ENCODE measurements at places on chromosomes 6 and 20. TPM values are rescaled to one million over a fixed set of nuclear protein-coding genes. Genes with fewer than 3 reads are reported as not detected.

DNA sequence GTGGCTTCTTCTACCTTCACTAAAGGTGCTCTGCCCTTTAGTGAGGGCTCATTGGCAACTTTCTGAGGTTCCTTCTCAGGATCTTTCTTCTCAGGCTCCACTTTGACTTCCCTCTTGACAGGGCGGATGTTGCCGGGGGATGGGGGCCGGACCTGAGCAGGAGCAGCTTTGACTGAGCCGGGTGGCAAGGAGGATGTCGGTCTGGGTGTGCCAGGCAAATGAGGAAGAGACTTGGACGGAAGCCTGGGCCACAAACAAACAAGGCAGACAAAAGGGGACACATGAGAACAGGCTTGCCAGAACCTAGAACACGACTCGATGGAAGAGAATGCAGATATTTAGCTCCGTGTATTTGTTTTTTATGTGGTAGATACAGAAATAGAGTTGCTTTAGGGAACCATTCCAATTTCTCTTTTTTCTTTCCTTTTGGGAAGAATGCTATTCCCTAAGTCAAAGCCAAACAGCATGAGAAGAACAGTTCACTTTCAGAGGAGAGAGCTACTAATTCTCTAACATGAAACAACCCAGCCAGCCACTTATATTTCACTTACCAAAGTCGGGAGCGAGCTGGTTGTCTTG lies 76.2 kb upstream of the BCLAF1 start:
- peak; percentile 44 for DNase-seq

- DNase-seq: no peak
These were observed 427.0 kb upstream of the SPTLC3 start for GRCh38 chr20:12581644-12582289.

DNA sequence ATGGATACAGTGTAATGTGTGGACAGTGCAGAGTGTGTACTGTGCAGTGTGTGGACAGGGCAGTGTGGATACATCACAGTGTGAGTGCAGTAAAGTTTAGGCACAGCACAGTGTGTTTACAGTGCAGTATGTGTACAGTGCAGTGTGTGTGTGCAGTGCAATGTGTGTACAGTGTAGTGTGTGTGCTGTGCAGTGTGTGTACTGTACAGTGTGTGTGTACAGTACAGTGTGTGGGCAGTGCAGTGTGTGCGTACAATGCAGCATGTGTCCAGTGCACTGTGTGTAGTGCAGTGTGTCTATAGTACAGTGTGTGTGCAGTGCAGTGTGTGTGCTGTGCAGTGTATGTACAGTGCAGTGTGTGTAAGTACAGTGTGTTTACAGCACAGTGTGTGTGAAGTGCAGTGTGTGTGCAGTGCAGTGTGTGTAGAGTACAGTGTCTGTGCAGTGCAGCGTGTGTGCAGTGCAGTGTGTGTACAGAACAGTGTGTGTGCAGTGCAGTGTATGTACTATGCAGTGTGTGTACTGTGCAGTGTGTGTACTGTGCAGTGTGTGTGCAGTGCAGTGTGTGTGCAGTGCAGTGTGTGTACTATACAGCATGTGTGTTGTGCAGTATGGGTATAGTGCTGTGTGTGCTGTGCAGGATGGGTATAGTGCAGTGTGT lies 385.2 kb downstream of the KIF16B start:
- no peak for DNase-seq

- DNase-seq: peak; percentile 74
These were observed 2.0 kb downstream of the TBX18 start for GRCh38 chr6:84762220-84763002.

DNA sequence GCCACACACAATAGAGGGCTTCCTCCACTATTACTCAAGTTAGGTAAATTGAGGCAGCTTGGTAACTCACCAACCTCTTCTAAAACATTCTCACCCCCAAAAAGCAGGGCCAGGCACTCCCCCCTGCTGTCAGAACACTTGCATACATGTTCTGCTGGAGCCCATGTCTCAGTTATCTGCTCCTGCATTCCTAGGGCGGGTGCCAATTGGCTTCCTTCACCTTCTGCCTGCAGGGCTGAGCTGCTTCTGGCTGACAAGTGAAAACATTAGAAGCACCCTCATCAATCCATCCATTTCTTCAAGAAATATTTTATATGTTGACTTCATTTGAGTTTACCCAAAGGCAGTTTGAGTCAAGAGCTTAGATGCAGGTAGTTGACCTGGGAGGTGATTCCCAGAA lies 4.5 kb upstream of the ENTPD6 start:
- DNase-seq: peak; percentile 58

WFDC5 gene
- not detected for polyA plus RNA-seq

All from right cardiac atrium (tissue), 5 donors.